ENCODE measurements at places on chromosomes 1 and 21.

DNA sequence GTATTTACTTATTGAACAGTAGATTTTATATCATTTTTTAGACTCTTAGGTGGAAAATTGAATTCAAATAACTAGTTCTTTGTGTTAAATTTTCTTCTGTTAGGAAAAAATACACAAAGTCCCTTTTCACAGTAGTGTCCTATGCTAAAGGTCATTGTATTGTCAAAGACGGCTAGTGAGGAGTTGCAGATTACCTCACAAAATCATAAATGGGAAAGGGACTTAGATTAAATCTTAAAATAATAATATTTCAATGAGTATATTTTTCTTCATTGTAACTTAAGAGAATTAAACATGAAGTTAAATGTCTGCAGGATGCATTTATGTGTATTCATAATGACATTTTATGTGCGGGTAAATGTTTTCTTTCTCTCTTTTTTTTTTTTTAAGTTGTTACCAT is 32.7 kb downstream of the LYPLAL1 start:
- DNase-seq: no peak

DNA sequence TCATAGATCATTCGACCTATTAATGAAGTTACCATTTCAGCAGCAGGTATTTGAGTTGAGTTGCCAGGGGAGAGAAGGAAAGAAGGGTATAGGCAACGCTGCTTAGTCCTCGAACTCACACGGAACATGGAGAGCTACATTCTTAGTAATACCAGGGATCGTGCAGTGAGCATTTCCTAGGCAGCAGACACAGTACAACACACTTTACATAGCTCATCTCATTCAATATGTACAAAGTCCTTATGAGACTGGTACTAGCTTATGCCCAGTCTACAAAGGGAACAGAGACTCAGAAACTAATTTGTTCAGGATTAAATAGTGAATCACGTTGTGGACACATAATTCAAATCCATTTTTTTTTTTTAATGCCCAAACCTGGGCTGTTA is 25.6 kb downstream of the IRF2BP2 start:
- no peak for DNase-seq

DNA sequence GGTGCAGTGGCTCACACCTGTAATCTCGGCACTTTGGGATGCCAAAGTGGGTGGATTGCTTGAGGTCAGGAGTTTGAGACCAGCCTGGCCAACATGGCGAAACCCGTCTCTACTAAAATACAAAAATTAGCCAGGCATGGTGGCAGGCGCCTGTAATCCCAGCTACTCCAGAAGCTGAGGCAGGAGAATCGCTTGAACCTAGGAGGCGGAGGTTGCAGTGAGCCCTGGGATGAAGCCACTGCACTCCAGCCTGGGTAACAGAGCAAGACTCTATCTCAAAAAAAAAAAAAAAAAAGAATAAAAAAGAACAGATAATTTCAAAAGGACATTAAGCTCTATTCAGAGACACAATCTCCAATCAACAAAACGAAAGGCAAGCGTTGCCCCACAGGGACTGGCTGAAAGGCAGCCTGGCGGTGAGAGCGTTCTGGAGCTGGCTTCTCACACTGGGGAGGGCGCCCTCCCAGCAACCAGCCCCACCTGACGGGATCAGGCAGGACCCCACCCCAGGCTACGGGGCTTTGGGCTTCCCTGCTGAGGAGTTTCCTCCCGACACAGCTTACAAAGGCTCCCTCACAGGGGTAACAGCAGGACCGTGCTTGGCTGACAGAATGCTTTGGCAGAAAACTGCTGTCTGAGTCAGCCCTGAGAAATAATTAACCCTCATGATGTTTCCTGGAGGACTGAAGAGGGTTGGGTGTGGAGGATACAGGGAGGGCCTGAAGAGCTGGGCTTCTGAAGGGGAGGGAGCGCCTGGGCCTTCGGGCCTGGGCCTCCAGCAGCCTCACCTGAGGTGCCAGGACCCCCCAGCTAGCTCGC is 31.1 kb upstream of the SRP9 start:
- peak; percentile 69 for DNase-seq

- no peak for DNase-seq
Measured at GRCh38 chr1:199508653-199509052, 518.9 kb upstream of the NR5A2 start.

All from HTR-8/SVneo (cell line).